ENCODE measurements at places on chromosomes 11 and 22.

- no peak for DNase-seq
Measured at GRCh38 chr22:47439643-47440265, 677.3 kb downstream of the TBC1D22A start.

- DNase-seq: no peak
Measured at GRCh38 chr11:116690611-116691010, 82.2 kb downstream of the BUD13 start.

DNA sequence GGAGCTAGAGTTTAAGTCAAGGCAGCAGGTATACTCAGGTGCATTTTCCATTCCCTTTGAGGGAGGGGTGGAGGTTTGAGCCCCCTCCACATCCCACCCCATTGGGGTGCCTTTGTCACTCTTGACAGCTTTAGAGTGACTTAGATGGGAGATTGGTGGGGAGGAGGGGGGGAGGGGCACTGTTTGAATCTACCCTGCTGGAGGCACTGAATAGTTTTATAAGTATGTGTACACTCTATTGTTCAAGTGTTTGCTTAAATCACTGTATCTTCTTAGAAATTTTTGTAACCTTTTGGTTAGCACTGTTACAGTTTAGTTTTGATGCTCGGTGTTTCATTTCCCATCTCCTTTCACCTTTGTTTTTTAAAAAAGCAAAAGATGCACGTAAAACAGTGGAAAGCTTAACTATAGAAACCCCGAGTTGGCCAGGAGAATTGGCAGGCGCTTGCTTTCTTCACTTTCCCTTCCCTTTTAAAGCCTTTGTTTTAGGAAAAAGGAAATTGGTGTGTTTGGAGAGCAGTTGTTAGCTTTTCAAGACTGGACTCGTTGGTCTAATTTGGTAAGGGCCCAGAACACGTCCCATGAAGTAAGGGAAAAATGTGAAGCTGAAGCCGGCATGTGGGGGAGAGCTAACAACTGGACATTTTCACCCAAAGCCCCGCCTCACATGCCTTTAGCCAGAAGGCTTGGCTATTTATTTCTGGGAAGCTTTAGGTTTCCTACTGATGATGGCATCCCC, 42.8 kb downstream of the TNRC6B start:
- no peak for DNase-seq

DNA sequence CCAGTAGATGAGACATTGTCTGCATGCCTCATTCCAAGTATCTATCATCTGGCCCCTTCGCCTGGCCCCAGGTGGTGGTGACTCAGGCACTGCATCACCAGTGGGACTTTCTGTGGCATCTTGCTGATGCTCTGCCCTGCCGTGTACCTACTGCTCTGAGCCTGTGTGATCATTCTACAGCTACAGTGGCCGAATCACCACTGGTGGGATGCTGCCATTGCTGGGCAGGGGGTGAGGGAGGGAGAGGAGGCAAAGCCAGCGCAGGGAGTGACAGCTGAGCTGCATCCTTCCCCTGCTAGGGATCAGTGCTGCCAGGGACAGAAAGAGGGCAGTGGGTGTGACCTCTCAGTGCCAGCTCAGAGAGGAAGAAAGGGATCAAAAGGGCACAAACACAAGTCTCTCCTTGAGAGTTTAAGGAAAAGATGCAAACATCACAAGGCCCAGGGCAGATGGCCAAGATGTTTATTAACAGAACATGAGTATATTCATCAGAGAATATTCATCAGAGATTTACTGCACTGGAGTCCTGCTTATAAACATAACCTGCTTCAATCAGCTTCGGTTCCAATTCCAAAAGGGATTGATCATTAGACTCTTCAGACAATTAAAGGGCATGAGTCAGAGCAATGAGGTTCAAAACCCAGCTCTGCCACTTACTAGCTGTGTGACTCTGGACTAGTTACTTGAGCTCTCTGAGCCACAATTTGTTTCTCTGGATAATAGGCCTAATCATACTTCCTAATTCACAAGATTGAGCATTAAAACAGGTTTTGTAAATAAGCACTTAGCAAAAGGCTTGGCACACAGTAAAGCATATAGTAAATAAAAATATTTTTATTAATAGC, 109.8 kb downstream of the NAT10 start:
- peak; percentile 86 for DNase-seq

GRCh38 chr22:26986884-26987283, 329.5 kb downstream of the MIAT start:
- no peak for DNase-seq

GRCh38 chr11:94516725-94517124, 4.5 kb downstream of the C11orf97 start:
- DNase-seq: no peak

GRCh38 chr11:59219836-59220235, 7.1 kb upstream of the MPEG1 start:
- DNase-seq: no peak

- peak; percentile 38 for DNase-seq
Measured at GRCh38 chr11:64285885-64286800, 495 bp downstream of the GPR137 start.

- DNase-seq: no peak
Measured at GRCh38 chr11:65870307-65870658, 2.3 kb downstream of the EFEMP2 start.

DNA sequence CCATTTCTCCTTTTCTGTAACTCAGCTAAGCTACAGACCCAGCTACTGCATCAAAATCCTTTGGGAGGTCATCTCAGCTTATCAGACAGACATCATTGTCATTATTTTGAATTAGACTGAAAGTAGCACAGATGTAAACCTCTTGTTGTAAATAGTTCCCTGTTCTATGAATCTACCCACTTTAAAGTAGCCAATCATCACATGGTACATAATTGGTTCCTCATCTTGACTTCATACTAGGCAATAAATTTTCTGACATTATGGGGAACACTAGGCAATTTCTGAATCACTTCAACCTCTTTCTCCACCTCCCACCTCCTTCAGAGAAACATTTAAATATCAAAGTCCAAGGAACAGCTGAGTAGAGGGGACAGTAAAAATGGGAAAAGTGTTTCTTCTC, 47.9 kb downstream of the MPPED2 start:
- DNase-seq: no peak

DNA sequence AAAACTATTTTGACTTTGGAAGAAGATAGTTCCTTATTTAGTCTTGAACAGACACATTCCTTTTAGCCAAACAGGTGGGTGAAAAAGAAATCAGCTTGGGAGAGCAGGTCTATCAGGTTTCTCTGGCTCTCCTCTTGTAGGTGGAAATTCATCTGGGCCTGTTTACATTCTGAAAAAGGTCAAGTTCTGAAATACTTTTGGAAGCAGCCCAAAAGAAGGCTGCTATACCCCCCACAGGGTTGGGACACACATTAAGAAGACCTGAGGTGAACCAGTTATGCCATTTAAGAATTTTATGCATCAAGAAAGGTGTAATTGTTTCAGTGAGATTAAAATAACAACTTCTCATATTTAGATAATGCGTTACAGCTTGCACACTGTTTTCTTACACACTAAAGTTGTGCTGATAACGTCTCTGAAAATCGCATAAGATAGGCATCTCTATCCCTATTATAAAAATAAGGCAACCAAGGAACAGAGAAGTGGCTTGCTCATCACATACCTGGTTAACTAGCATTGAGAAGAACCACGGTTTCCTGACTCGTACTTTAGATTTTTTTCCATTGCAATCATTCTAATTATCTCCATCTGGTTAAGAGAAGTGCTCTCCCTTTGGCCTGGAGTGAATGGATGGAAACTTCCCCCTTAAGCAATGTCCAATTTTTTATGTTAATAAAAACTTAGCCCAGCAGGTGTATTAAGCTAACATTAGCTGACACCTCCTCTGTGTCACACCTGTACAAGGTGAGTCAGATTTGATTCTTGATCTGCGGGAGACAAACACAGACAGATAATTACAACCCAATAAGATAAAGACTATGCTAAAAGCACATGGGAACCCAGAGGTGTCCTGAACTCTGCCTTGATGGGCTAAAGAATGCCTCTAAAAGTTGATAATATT, 60.5 kb upstream of the UCP3 start:
- DNase-seq: no peak

DNA sequence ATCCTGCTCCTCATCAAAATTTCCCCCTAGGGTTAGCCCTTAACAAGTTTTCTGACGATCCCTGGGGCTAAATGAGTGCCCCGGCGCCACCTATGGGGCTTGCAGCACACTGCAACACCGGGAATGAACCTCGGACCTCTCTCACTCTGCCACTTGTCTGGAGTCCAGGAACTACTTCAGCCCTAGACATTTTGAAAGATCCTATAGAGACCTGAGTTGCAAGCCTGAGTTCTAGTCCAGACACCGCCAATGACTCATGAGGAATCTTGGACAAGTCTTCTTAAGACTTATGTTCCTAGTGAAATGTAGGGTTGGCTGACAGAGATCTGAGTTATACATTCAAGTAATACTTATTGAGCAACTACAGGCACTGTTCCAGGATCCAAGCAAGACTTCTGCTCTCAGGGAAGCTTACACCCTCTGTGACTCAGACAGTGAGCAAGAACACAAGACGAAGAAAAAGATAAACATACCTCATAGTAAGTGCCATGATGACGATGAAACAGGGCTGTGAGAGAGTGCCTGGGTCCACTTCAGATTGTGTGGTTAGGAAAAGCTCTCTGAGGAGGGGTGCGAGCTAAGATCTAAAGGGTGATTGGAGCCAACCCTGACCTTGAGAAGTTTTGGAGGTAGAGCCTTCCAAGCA, 10.2 kb upstream of the STK33 start:
- peak; percentile 52 for DNase-seq
